Glomerular endothelial cell (primary cell): ENCODE measurements at places on chromosomes 1 and 21.

- DNase-seq = no peak
Observed at GRCh38 chr1:202069662-202070061, 53.1 kb upstream of the GPR37L1 start.

GRCh38 chr1:178048426-178048825 lies 45.5 kb upstream of the RASAL2 start:
- DNase-seq = no peak

DNA sequence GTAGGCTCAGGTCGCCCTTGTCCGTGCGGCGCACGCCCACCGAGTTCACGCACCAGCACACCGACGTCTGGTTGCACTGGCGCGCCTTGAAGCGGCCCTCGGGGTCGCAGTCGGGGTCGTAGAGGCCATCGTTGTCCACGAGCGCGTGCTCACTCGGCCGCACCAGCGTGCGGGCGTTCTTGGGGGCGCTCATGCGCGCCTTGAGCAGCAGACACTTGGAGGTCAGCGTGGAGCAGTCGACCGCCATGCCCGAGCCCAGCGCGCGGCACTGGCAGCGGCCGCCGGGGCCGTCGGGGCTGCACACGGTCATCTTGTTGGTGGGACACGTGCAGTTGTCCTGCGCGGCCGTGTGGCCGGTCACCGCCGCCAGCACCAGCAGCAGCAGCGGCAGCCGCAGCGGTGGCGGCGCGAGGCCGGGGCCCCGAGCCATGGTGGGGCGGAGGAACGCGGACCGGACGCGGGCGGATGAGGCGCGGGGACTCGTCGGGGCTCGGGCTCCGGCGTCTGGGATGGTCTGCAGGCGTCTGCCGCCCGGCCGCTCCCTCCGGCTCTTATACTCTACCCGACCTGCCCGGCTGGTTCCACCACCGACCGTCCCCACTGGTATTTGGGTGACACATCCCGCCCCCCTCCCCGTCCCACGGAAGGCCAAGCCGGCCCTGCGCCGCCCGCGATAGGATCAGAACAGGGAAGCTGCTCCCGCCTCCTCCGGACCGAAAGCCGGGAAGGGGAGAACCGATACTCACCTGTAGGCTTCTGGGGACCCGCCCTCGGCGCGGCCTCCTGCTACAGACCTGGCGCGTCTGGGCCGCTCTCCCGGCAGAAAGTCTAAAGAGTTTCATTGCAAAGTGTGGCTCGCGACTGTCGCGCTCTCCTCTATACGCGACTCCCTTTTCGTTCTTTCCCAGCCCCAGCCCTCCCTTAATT lies at the start of gene TACSTD2:
TSS of gene TACSTD2 (minus strand) at position 526 of the 927 bp plus-strand sequence. CDS start at position 430, 96 bp downstream.
- DNase-seq = no peak

GRCh38 chr1:145826030-145826429 lies 2.0 kb downstream of the POLR3C start:
- no peak for DNase-seq

DNA sequence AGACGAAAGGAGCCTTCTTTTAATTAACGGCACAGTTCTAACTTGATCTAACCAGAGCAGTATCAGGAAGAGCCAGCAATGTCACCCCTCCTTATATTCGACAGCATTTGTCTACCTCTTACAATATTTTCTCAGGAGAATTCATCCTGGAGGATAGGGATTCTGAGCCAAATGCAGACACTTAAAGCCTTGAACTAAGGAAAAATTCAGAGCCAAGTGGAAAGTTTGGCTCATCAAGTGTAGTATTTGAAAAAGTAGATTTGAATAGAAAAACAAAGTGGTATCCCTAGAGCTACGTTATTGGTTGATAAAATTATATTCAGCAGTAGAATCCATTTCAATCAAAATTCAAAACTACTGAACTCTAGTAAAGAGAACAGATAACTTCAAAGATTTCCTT lies 732.0 kb upstream of the ADGRL2 start:
- DNase-seq = no peak

- no peak for DNase-seq
Observed at GRCh38 chr1:36155408-36156328, at the start of gene MAP7D1. Gene MAP7D1, plus strand, starts transcription at chr1:36156160. Its CDS starts 258 bp downstream, at chr1:36156418.
